ENCODE measurements at places on chromosomes 4 and X.

DNA sequence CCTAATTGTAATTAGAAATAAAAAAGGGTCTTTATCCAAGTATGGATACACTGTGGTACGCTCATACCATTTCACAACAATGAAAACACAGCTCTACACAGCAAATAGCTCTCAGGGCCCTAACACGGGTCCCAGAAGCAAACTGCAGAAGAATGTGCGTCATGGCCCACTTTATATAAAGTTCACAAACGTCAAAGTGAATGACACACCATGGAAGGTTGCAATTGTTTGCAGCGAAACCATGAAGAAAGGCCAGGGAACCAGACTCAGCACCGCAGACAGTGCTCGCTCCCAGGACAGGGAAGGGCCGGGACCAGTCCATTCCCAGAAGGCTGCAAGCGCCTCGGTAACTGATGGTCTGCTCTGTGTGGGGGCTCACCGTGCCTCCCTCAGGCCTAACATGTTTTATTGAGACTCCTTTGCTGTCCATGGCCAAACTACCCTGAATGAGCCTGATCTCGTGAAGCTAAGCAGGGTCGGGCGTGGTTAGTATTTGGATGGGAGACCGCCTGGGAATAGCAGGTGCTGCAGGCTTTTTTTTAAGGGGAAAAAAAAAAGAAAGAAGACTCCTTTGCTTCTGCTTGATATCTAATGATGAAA, 47.8 kb downstream of the ACOX3 start:
- no peak for DNase-seq

DNA sequence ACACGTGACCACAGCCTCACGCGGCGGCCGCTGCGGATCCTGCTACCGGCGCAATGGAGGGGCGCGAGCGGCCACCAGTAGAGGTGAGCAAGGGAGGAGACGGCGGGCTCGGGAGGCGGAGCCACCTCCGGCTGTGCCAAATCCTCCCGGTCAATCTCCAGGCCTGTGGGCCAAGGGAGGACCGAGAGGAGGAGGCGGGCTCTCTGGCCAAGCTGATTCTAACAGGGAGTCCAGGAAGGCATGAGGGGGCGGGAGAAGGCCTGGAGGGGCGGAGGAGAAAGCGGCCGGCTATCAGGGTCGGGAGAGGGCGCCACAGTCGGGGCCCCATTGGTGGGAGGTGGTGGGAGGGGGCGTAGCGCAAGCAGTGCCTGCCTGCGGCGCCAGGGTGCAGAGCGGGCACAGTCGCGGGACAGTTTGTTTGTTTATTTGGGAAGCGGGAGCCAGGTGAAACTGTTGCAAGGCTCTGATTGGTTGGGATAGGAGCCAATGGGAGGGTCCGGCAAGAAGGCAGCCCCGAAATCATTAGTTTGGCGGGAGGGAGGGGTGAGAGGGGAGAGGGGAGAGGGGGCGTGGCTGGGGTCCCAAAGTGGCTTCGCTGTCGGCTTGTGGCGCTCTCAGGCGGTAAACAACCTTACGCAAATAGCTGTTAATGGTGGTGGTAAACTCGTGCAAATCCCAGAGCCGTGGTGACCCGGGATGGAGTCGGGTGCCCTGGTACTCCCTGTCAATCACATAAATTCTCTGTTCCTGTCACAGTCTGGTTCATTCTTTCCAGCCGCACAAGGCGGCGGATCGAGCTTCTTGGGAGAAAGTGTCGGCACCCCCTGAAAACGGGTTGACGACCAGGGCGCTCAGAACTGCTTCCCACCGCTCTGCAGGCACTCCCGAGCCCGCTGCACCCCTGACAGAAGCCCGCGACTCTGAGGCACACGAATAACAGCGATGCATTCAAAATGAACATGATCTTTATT, at the start of gene IRS4:
Gene IRS4, minus strand, starts transcription at position 55 of the 971 bp plus-strand sequence.
- no peak for DNase-seq

- peak; percentile 23 for DNase-seq
Observed at GRCh38 chrX:18354369-18355223, at the start of gene SCML2. SCML2 (minus strand) TSS chrX:18354688; CDS start chrX:18334071, 20,617 bp downstream.

GRCh38 chrX:7446815-7447214, 298.9 kb upstream of the PUDP start:
- no peak for DNase-seq

DNA sequence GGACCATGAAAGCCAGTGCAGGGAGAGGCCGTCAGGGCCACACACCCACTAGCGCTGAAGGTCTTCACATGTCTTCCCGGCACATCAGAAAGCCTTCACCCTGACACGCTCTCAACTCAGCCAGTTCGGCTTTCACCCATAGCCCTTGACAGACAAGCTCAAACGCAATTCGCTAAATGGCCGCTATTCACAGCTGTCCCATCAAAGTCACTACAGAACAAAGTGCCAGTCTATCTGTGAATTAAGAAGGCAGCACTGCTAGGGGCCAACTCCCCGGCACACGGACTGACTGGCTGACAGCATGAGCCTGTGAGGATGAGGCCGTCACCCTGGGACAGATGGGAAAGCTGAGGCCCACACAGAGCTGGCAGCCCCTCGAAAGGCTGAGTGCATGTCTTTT, 45.7 kb downstream of the ACOX3 start:
- DNase-seq = no peak

DNA sequence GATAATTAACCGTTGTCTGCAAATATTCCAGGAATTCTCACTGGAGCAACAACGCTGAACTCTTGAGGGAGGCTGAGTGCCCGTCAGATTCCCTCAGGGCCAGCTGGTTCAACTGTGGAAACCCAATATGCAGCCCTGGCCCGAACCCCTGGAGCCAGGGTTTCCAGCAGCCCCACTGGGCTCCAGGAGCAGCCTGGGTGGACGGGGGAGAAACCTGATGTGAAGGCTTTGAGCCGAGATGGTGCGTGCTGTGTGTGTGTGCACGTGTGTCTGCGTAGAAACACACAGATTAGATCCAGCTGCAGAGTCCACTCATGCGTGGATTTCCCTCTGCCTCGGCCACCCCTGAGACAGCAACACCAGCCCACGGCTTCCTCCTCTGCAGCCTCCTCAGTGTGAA, 19.4 kb upstream of the SLC25A6 start:
- no peak for DNase-seq

All from NCI-H460 (cell line).